ENCODE measurements at places on chromosomes 7 and 10.

- no peak for DNase-seq
Measured at GRCh38 chr7:108395426-108395825, 60.8 kb downstream of the NRCAM start.

DNA sequence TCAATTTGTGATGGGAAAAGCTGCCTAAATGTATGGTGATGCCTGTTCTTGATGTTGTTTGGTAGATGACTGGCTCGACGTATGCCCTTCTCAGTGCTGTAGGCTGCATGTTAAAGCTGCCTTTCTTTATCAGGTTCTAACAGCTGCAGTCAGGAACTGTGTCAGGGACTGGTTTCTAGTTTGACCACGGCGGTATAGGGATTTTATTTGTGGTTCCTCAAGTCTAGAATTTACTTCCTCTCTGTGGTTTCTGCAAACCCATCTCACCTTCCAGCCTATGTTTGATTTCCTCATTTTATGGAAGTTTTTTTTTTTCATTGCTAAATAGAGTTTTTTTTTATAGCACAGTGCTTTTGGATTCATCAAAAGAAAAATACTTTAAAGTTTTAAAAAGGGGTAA lies 26.5 kb downstream of the LMTK2 start:
- peak; percentile 36 for DNase-seq

- no peak for DNase-seq
Measured at GRCh38 chr10:110762849-110763211, 108.9 kb upstream of the PDCD4 start.

GRCh38 chr10:99565166-99565565 lies 32.4 kb downstream of the NKX2-3 start:
- DNase-seq, result no peak

DNA sequence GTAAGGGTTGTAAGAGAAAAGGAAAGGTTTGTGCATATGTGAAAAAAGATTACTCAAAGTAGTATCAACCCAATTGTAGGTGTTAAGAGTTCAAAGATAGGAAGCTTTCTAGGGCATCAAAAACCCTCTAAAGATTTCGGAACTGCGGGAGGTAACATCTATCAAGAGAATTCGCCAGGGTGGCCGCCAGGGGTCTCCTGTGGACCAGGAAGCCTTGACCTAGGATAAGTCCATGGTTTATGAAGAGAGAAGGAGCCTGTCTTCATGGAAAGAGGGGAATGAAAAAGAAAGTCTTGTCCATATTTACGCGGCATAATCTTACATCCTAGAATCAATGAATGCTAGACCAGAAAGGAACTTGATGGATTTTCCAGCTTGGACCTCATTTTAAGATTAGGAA lies 140.7 kb upstream of the CALCR start:
- peak; percentile 76 for DNase-seq

DNA sequence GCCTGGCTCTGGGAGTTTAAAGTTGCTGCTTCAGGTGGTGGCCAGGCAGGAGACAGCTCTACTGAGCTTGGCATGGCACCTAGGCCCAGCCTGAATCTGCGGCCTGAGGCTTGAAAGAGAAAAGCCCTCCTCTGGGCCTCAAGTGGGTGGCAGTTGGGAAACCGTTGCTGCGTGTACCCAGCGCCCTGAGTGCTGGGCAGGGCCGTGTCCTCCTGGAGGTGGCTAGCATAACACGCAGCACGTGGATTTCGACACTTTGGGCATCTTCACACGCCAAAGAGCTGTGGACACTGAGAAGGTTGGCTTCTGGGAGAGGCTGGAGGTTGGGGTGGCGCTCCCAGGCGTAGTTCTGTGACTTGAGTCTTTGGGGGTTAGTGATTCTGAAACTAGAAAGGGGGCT lies 2.5 kb downstream of the ZNF316 start:
- no peak for DNase-seq

- DNase-seq, result peak; percentile 79
Measured at GRCh38 chr7:47091141-47091540, 490.8 kb downstream of the TNS3 start.

DNA sequence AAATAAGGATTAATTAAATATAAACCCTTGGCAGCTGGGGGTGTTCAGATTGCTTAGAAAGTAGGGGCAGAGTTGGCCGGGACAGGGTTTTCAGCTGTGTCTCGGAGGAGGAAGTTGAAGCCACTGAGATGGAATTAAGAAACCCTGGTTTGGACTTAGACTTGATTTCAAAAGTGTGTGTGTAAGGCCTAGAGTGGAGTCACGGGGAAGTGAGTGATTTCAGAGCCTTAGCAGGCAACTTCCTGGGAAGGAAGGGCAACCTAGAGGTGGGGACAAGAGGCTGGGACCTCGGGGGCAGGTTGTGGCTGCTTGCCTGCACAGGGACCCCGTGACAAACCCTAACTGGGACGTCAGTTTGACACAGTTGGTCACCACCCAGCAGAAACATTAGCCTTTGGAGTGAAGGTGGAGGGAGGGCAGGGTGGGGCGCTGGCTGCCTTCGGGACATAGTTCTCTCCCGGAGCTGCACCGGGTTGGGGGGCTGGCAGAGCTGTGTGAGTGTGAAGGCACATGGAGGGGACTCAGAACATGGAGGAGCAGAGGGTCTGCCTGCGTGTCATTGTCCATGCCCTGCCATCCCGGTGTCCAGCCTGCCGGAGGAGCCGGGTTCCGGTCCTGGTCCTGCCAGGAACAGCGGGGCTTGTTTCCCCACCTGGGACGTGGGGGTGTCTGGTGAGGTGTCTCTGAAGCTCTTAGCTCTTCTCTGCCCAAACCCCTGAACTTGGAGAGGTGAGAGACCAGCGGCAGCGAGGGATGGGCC lies 1.8 kb downstream of the BRI3 start:
- DNase-seq, result peak; percentile 80

DNA sequence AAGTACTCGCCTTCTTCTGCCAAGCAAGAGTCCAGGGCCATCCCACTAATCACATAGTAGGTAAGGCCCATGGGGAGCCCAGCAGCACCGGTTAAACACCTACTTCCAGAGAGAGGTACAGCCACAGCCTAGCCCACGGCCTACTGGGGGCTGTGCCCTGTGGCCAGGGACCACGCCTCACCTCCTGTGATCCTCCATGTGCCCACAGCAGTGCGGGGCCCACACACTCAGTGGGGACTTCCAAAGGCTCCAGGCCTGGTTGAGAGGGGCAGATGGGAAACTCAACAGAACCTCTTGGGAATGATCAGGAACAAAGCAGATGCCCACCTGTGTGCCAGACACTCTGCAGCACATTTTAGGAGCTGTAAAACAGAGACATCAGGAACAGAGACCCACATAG lies 19.7 kb downstream of the AFAP1L2 start:
- no peak for DNase-seq

DNA sequence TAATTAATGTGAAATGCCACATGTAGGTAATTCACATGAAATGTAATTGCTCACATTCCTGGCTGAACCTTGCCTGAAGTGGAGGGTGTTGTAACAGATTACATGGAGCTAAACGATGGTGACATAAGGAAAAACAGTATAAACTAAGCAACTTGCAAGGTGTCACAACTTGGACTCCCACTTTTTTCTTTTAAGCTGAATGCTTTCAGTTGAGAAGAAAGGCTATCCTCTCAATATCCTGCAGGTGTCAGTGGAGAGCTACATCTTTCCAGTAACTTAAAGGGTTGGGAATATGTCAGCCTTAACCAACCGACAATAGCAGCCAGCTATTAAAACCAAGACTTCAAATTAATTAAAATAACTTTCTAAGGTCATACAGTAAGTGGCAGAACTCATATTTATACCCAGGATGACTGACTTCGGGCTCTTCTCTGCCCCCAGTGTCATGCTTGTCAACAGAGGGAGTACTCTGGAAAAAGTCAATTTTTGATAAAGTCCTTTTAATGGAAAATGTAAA lies 33.7 kb downstream of the NRBF2 start:
- DNase-seq, result peak; percentile 93

DNA sequence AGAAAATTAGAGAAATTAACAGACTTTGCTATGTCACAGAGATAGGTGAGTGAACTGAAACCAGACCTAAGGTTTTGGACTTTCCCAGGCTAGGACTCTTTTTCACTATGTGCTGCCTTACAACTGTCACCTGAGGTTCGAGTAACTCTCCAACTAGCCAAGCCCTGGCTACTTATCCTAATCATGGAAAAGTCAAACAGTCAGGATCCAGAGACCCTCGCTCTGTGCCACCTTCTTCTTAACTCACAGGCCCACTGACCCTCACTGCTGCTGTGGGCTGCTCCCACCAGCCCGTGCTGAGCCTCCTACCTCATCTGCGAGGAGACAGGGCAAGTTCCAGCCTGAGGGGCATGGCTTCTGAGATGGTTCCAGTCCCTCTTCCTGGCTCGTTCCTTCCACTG lies 211.4 kb upstream of the KLF14 start:
- DNase-seq, result no peak

- no peak for DNase-seq
Measured at GRCh38 chr10:130230611-130231010, 94.4 kb downstream of the GLRX3 start.

- no peak for DNase-seq
Measured at GRCh38 chr10:19576576-19576975, 239.7 kb upstream of the PLXDC2 start.

DNA sequence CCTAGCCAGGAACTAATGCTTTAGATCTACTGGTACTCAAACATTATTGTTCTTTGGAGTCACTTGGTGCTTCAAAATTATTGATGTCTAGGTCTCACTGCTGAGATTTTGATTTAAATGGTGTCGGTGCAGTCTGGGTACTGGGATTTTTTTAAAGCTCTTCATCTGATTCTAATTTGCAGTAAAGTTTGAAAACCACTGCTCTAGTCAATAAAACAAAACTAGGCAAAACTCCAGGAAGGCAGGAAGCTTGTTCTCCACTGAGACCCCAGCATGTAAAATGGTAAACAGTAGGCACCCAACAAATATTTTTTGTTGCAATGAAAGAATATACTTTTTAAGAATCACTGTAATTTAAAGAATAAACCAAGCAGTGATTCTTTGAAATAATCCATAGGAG lies 49.7 kb downstream of the ADD3 start:
- no peak for DNase-seq

DNA sequence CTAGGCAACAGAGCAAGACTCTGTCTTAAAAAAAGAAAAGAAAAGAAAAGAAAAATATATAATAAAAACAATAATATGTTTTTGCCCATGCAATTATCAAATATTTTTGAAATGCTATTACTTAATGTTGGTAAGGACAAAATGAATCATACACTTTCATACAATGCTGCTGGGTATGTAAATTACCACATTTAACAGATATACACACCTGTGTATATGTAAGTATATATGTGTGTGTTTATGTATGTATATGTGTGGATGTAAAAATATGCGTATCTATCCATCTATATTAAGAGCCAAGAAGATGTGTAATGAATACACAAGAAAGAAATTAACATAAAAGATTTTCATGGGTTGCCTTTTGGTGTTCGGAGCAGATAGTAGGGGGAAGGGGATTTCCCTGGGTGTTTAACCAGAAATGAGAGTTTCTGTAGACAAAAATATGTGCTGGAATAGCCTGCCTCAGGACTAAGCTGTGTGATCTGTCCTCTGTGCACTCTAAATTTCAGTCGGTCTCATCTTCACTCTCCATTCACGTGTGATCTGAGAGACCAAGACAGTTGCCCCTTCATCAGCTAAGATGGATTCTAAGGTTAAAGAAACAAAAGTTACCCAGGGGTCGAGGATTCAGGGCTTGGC lies 61.2 kb downstream of the PRKCQ start:
- DNase-seq, result no peak

DNA sequence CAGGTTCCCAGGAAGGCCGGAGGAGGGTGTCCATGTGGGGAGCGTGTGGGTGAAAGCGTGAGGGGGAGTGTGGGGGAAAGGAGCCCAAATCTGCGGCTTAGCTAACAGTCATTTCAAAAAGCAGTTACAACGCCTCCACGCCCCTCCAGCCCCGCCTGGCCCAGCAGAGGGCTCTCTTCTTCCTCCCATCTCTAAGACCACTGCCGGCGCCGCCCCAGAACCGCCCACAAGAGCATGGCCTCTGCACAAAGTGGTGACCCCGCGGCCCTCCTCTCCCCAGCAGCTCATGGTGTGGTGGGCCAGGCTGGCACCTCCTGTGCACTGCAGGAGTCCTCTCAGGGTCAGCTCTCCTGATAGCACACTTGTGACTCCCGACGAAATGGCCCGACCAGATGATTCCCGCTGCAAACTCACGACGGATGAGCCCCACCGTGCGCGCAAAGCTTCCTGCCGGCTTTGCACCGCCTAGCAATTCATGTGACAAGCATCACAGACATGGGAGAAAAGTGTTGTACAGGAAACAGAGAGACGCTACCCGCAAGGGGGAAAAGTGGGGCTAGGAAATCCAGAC lies 12.4 kb upstream of the HUS1 start:
- peak; percentile 80 for DNase-seq

DNA sequence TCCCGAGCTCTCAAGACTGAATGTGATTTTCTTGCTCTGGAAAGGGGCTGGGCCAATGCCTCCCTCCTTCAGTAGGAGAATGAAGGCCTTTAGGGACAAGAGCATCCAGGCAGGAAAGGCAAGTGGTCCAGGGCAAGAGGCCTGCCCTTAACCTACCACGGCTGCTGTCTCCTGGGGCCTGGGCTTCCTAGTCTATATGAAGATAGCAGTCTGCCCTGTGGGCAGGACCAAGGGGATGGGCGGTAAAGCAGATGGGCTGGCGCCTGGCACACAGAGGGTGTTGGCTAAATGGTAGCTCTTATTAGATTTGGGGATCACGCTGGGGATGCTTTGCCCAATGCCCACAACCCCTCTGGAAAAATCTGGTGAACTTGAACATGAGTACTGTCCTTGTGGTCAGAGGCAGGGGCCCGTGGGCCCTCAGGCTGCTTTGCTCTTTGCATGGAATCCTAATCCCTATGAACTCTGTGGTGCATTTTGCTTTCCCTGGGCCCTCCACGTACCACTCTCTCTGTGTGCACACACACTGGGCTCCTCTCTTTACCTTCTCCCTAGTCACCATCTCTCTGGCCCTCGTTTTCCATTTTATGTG lies 20.3 kb downstream of the CHAT start:
- DNase-seq, result no peak

DNA sequence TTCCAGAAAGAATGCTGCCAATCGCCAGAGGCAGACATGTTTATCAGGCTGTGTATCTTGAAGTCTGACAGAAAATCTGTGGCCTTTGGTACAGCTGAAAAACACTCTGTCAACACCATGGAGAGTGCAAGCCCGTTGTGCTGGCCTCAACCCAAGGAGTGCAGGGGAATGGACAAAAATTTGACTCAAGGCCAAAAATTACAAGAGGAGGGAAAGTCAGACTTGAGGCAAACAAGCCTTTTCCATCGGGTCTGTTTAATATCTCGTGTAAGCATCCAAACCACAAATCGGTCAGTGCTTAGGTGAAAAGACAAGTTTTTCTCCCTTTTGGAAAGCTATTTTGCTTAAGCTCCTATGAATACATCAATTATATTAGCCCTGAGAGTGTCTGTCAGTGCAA lies 305.3 kb upstream of the NFE2L3 start:
- peak; percentile 99 for DNase-seq

DNA sequence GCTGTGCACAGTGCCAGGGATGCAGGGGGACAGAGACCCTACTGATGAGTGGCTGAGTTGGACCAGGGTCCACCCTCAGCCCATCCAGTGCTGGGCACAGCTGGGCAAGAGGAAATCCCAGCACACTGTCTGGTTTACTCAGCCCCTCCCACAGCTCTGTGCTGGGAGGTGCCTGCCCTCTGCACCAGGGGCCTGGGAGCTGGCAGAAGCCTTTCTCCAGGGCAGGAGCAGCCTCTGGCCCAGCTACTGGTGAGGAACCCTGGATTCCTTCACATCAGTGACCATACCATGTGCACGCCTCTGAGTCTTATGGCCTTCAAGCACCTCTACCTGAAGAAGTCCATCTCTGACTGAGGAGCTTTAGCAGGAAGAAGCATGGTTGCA lies 25.9 kb upstream of the C10orf71 start:
- DNase-seq, result no peak

- DNase-seq, result peak; percentile 42
Measured at GRCh38 chr10:121668314-121669027, 70.2 kb upstream of the FGFR2 start.
